Tibial artery (tissue), 4 donors: ENCODE measurements at places on chromosomes 11 and 22.

DNA sequence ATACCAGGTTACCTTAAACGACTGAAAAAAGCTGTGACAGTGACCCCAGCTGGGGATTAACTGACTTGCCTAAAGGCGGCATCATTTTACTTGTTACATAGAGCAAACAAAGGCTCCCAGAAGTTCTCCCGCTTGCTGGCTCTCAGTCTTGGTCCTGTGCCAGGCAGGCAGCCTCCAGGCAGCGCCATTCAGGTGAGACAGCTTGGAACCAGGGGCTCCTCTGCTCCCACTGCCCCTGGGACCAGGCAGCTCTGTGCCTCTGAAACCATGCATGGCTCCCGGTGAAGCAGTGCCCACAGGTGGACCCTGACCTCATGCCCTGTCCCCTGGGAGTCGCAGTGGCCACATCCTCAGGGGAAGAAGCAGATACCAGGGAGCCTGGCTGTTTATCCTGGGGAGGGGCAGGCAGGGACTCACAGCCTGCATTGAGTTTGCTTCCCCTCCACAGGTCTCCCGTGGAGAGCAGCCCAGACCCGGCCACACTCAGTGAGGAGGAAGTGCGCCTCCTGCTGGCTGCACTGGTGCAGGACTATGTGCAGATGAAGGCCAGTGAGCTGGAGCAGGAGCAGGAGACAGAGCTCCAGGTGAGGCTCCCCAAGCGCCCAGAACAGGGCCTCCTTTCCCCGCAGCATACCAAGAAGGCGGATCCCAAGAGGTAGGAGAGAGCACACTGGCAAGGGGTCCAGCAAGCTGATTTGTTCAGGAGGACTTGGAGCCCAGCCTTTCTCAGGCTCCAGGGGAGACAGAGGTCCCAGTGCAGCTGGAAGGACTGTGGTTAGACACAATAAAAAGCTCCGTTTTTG is 15.6 kb upstream of the CYP2R1 start:
- DNase-seq: peak; percentile 78

GRCh38 chr22:46866591-46866990 is 104.1 kb downstream of the TBC1D22A start:
- no peak for DNase-seq

- no peak for DNase-seq
These were observed 263.6 kb downstream of the CTTN start for GRCh38 chr11:70661761-70662501.

DNA sequence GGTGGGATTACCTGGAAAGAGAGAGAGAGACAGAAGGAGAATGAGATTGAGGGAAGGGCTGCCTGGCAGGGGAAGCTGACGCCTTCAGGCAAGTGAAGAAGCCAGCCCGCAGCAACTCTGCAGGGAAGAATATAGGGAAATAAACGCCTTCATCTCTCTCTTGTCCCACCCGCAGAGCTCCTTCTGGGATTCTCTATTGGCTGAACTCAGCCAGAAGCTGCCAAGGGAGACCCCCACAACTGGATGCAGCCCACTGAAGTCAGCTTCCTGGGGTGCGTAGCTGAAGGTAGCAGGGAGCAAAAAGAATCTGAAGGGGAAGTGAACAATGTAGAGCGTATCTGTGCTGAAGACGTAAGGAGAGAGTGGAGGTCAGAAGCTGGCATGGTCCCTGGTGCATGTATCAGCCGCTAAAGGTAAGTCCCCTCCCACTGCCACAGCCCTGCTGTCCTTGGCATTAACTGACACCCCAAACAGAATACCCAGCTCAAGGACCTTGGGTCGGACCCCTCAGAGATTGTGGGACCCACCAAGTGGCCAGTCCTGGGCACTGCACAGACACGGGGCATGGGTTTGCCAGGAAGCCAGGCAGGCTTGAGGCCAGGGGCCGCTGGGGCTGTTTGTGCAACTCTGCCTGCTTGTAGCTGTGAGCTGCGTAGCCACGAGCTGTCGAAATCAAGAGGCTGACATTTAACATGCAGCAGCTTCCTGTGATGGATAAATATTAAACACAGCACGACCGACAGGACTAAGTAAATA is 469.9 kb downstream of the MN1 start:
- peak; percentile 67 for DNase-seq

GRCh38 chr11:2507945-2508749 is 63.3 kb downstream of the KCNQ1 start:
- DNase-seq: peak; percentile 51

DNA sequence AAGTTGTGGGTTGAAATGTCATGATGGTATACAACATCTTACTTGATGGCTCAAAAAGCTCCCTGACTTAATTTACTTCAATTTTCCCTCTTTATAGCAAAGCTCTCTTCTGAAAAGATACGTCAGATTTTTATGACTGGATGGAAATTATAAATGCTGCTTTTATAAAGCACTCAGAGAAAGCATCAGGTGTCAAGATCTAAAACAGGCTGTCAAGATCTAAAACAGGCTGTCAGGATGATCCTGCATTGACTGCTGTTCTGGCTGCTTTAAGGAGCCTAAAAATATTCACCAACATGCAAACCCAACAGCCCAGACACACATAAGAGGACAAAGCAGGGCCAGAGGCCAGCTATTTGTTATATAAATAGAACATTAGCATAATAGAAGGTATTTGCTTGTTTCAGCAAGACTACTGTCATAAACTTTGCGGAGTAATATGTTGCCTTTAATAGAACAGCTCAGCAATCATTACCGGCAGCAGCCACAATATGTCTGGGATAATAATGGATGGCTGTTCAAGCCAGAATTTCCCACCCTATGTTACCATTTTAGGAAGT is 77.3 kb upstream of the ANO5 start:
- no peak for DNase-seq

- no peak for DNase-seq
These were observed 22.9 kb upstream of the FGF3 start for GRCh38 chr11:69841859-69842698.

DNA sequence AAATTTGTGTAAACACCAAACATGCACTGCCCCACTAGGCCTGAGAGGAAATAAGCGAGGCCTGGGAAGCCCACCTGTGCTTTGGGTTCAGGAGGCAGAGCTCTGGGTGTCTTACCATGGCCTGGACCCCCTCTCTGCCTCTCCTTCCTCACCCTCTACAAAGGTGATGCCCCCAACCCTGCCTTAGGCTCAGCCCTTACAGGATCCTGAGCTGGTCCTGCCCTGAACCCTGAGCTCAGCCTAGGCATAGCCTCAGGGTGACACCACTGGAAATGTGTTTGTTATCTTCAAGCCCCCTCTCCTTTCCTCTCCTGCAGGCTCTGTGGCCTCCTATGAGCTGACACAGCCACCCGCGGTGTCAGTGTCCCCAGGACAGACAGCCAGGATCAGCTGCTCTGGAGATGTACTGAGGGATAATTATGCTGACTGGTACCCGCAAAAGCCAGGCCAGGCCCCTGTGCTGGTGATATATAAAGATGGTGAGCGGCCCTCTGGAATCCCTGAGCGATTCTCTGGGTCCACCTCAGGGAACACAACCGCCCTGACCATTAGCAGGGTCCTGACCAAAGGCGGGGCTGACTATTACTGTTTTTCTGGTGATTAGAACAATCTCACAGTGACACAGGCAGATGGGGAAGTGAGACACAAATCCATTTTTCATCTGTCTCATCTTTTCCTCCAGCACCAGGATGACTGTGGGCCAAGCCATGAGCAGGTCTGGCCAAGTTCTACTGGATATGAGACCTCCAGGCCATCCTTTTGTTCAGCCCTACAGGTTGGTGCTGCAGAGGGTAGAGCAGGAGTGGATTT is 117.8 kb downstream of the GGTLC2 start:
- DNase-seq: no peak

GRCh38 chr22:49148895-49149418 is 678.7 kb downstream of the BRD1 start:
- DNase-seq: no peak

GRCh38 chr11:123344790-123345357 is 85.2 kb upstream of the GRAMD1B start:
- DNase-seq: no peak

- DNase-seq: no peak
These were observed 31.8 kb downstream of the ETS1 start for GRCh38 chr11:128555606-128556005.

- no peak for DNase-seq
These were observed 14.1 kb upstream of the PGM2L1 start for GRCh38 chr11:74412321-74412720.

- no peak for DNase-seq
These were observed 7.1 kb downstream of the TMA7B start for GRCh38 chr22:39967103-39967829.

DNA sequence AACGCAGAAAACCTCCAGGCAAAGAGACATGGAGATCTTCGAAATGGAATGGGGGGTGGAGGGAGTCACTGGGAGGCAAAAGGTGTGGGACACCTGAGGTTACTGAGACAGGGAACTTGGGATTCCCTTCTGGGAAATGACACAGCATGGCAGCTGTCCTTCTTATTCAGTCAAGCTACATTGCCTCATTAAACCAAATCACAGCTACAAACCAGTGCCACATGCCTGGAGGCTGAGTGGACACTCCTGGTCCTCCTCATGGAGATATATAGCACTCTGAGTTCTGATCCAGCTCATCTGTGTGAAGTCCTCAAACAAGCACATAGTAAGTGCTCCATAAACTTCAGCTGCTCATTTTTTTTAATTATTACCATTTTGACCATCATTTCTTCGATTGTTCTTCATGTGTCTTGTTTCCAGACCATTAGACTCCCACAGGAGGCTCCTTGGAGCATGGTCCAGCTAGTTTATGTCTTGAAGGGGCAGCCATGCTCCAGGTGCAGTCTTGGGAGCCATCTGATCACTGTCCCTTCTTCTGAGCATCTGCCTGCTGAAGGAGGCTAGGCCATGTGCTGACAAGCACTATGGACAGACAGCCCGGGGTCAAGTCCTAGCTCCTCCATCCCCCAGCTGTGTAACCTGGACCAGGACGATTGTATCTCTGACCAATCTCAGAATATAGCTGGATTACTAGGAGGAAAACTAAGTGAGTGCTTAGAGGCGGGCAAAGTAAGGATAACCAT is 9.7 kb upstream of the FXYD2 start:
- peak; percentile 11 for DNase-seq

DNA sequence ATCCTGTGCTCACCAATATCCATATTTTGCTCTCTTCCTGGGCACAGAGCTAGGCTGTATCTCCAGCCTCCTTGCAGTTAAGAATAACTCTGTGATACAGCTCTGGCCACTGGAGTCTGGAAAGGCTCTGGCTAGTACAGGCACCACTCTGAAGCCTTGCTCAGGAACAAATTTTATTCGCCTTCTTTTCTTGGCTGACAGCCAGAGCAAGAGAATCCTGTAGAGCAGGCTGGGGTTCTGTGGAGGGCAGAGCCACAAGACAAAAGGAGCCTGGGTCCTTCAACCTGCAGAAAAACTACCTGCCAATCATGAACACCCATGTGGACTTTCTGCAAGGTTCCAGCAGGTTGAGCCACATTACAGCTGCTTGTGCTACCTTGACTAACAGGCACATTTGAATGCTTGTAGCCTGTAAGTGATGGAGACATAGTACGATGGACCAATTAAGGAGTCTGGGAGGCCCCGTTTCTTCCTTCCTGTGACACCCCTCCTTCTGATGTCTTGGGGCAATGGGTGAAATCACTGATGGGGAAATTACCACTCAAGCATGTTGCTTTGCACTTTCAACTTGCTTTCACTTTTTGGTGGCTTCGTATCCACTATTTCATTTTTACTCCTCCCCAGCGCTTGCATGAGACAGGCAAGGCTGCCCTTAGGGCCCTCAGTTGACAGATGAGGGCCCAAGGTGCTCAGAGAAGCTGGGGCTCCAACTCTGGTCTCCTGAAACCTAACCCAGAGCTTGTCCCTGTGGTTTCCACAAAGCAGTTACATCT is 267.2 kb upstream of the SYN3 start:
- DNase-seq: no peak

DNA sequence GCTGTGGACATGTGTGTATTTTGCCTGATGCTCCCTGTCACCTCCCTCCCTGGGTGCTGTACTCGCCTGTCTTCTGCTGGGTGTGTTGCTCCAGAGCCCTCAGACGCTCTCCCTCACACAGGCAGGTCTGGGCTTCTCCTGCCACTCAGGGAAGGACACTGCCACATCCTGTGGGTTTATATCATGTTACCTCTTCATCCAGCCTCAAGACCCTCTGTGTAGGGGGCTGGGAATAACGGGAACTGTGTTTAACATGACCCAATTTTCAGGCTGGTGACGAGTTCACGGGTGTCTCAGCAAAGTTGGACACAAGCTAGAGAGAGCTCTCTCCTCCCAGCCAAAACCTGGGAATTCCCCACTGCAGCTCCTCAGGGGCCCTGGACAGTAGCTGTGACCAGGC is 24.6 kb downstream of the MYBPC3 start:
- DNase-seq: no peak

DNA sequence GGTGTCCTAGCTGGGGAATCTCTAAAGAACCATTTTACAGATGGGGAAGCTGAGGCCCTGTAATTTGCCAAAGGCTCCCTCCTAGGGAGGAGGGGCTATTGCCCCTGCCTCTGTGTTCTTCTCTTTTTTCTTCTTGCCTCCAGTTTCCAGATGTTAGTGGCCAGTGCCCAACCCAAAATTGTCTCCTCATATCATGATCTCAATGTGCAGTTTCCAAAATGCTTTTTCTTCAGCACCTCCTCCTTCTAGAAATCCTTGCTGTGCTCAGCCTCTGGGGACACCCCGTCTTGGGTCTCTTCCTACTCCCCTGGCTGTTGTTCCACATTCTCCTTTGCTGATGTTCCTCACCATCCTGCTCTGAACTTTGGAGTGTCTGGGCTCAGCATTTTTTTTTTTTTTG is 9.5 kb upstream of the CHRM1 start:
- no peak for DNase-seq

- DNase-seq: no peak
These were observed at the start of gene PTGDR2 for GRCh38 chr11:60855726-60856633. Gene PTGDR2 (minus strand): TSS chr11:60855950. CDS start chr11:60853722, 2,228 bp downstream.

DNA sequence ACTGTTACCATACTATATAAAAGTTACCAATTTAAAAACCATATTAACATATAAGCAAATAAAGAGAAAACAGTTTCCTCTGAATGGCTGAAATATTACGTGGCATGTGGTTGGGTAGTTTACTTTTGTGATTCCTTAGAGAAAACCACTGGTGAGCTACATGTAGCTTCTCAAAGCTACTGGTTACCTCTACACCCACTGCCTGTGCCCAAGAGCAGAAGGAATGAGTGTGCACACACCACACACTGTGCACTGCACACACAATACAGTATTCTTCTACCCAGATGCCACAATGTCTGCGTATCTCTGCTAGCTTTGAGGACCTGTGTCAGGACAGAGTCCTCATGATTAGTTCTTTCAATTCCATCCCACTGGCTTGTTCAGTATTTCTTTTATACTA is 25.5 kb upstream of the YPEL1 start:
- DNase-seq: no peak

- DNase-seq: no peak
These were observed 204.4 kb downstream of the FAM76B start for GRCh38 chr11:95585069-95585751.

- DNase-seq: no peak
These were observed 22.8 kb downstream of the CREB3L1 start for GRCh38 chr11:46300270-46300669.

- no peak for DNase-seq
These were observed 49.3 kb upstream of the THY1 start for GRCh38 chr11:119472186-119472855.
